Stimulated activated CD4-positive, alpha-beta T cell treated with anti-CD3 and anti-CD28 coated beads, Interleukin-15, amount 100 ng/mL, for 48 hours (primary cell): ENCODE measurements at places on chromosomes 4 and X.

DNA sequence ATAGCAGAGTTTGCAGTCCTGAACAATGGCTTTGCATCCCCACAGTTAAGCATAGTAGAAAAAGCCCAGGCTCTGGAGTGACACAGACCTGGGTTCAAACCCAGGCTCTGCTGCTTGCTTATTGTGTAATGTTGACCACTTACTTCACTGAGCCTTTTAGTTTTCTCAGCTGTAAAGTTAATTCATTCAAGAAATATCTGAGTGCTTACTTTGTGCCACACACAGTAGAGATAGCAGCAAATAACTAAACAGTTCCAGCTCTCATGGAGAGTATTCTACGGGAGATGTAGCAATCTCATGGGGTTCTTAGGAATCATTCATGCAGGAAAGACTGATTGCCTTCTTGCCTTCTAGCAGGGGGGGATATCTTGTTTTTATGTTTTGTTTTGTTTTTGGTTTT, 63.2 kb downstream of the SLC9A6 start:
- DNase-seq = no peak

DNA sequence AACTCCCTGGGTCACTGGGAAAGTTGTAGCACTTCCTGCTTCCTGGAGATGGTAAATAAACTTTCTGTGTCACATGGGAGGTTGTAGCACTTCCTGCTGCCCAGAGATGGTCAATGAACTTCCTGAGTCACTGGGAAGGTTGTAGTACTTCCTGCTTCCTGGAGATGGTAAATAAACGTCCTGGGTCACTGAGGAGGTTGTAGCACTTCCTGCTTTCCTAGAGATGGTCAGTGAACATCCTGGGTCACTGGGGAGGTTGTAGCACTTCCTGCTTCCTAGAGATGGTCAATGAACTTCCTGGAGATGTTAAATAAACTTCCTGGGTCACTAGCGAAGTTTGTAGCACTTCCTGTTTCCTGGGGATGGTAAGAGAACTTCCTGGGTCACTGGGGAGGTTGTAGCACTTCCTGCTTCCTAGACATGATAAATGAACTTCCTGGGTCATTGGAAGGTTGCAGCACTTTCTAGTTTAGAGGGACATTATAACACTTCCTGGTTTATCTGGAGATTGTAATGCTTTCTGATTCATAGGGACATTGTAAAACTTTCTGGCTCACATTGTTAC, 62.3 kb upstream of the CD99 start:
- no peak for DNase-seq

- no peak for DNase-seq
Measured at GRCh38 chrX:18692541-18692940, 14.9 kb upstream of the PPEF1 start.

DNA sequence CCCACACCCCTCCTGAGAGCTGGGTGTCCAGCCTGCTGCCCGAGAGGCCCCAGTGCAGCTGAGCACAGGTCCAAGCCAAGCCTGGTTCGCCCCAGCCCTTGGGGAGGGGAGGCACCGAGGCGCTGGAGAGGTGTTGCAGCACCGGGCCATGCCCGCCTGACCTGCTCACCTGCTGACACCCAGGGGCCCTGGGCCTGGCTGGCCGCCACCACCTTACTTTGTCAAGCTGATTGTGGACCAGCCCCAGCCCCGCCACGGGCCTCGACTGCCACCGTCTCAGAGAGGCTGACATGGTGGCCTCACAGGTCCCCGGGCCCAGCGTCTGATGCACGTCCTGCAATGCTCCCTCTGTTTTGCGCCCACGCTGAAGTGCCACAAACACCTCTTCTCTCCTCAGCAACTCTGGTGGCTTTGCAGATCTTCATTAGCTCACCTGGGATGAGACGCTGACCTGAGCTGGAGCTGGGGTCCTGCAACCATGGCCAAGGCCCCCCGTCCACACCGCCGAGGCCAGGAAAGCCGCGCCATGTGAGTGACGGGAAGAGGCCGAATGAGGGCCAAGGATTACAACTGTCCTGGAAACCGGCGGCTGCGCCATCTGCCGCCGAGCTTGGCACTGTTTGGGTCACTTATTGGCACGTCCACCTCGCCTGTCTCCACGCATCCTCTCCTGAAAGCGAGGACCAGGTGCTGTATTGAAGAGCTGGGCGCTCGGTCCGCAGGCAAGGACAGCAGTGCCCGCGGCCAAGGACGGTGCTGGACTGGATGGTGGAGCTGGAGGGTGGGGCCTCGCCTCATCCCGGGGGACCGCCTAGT, 7.6 kb downstream of the CPLX1 start:
- no peak for DNase-seq

DNA sequence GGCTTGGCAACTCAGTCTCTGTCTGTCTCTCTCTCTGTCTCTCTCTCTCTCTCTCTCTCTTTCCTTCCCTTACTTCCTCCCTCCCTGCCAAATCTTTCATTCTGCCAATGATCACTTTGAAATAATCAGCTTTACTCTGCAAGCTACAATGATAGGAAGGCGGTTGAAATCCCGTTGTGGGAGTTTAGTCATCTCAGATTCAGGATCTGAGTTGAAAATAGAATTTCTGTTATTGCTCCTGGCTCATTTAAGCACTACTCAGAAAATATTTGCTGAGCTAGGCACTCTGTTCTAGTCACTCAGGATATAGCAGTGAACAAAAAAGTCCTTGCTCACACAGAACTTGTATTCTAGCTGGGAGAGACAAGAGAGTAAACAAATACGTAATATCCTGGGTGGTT, 56.3 kb upstream of the DCTD start:
- no peak for DNase-seq

- DNase-seq = no peak
Measured at GRCh38 chrX:151871244-151871643, 41.4 kb upstream of the MAGEA4 start.
